ENCODE measurements at places on chromosomes 5 and 9.

GRCh38 chr9:13149454-13149853 lies 130.0 kb downstream of the MPDZ start:
- no peak for DNase-seq

DNA sequence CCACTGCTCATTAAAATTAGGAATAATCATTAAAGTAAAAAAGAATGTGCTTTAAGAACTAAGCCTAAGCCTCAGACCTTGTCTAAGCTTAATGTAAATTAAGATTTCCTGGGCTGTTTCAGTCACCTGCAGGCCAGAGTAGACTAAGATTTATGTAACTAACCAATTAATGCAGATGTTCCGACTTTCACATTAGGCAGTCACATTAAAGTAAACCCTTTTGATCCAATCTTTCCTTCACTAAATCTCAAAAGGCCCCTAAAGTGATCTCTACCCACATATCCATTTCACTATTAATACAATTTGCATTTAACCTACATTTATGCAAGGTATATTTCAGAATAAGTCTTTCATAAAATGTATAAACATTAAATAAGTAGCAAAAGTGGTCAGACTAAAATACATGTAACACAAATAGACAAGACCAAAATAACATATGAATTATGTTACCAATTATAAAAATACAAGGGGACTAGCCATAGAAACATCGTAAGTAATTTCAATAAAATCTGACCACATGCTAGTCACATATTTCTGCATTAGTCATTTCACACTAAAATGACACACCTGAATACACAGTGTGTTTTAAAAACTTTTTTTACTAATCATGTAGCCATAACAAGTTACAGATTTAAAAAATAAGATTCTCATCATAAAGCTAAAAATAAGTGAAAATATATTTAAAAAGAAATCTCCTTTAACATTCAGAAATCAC lies 7.7 kb downstream of the NR3C1 start:
- no peak for DNase-seq

GRCh38 chr9:136044207-136044970 lies 50.7 kb downstream of the NACC2 start:
- no peak for DNase-seq

GRCh38 chr5:91361055-91361701 lies 21.9 kb downstream of the ARRDC3 start:
- DNase-seq: no peak

DNA sequence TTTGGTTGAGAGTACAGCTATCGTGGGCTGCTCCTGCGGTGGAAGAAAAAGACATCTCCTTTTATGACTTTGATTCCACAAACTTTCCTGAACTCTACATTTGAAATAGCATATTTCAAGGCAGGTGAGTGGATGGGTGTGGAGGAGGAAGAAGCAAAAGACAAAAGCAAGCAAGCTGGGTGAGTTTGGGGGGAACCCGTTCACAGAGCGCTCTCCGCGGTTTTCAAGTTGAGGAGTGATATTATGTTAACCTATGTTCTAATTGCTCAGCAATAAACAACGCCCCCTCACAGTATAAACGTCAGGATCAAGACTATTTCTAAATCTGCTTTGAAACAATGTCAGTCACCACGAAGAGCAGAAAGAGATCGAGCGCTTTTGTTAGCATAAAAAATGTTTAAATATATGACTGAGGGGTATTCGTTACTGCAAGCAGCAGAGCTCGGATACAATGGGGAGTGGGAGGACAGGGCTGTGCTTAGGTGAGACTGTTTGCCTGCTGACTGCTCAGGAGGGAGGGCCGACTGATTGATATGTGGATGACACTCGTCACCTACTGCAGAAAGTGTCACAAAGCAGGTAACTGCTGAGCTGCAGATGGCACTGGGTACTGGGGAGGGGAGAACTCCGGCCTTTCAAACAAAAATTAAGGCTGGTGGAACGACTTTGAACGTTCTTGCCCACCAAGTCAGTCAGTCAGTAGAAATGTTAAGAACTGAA lies 236.5 kb downstream of the DRD1 start:
- DNase-seq: no peak

GRCh38 chr9:137023583-137023991 lies 4.5 kb downstream of the ABCA2 start:
- DNase-seq: no peak

DNA sequence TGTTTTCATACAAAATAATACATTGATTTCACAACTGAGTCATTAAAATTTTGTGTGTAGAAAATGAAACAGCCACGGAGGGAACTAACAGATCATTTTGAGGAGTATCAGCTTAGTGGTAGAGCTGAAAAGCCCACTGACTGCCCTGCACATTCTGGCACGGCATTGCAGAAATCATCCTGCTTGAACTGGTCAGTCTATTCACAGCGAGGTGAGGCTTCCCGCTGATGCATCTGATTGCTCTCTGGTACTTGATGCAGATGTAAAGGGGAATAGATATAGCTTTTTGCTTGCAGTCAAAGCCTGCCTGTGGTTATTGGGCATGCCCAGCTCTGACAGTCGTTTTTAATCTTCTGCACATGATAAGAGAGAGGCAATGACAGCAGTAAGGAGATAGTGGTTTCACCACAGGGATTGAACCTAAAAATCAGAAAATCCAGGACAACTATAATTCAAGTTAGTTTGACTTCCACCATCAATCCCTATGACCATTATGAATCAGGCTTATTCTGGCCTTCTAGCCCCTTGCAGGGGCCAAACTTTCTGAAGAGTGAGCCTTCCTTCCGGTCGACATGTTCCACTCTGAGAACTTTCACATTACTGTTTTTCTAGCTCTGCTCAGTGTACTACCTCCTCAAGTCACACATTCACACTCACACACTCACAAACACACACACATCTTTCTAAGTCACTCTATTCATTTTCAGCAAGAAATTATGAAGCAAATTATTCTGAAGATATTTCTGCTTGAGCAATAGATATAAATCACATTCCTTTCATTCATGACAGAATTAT lies 782.8 kb upstream of the NUDT12 start:
- DNase-seq: no peak

DNA sequence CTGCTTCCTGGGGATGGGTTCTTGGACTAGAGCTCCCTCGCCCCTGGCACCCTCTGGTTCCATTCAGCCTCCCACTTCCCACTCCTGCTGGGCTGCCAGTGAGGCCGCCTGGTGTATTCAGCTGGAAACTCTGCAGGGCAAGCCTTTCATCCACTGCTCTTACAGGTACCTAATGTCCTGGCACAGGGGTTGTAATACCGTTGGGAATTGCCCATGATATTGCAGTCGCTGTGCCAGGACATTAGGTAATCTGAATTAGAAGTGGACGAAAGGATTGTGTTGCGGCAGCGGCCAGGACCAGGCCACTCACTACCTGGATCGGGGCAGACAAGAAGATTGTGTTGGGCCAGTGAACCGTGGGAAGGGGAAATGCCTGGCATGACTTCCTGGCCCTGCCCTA lies 13.1 kb downstream of the TMOD1 start:
- DNase-seq: no peak

DNA sequence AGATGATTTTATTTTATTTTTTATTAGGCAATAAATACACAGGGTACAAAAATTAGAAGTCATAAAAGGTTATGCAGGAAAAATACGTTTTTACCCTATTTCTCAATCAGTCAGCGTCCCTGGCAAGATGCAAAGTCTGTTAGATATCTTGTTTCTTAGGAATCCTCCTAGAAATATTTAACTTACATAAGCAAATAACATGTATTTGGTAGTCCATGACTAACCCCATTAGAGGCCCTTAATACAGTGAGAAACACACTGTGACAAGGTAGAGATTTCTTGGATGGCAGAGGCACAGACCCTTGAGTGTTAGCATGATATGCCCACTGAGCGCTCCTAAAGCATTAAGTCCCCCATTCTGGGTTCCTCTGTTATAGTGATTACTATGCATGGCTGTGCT lies 121.2 kb upstream of the ADAMTSL1 start:
- DNase-seq: no peak

Measured in stimulated activated CD8-positive, alpha-beta memory T cell treated with anti-CD3 and anti-CD28 coated beads, Interleukin-4, amount 100 ng/mL, for 4 hours (primary cell).